ENCODE measurements at places on chromosomes 12 and 14. TPM values are rescaled to one million over a fixed set of nuclear protein-coding genes. Genes with fewer than 3 reads are reported as not detected.
A peak's percentile ranks its signal among the peaks of the same experiment; 100 is the strongest.

The ABCC9 gene
- 0.02 TPM for total RNA-seq

The PCED1B gene
- total RNA-seq, result 6.6 TPM

The PSMA3 gene
- 286 TPM for total RNA-seq

The SERPINA5 gene
- 2.2 TPM for total RNA-seq

The TBC1D30 gene
- 2.3 TPM for total RNA-seq

The OR6C2 gene
- total RNA-seq, result not detected

The PROX2 gene
- 0.04 TPM for total RNA-seq

The ANKRD9 gene
- total RNA-seq, result 63.8 TPM

The BEGAIN gene
- 1.3 TPM for total RNA-seq

DNA sequence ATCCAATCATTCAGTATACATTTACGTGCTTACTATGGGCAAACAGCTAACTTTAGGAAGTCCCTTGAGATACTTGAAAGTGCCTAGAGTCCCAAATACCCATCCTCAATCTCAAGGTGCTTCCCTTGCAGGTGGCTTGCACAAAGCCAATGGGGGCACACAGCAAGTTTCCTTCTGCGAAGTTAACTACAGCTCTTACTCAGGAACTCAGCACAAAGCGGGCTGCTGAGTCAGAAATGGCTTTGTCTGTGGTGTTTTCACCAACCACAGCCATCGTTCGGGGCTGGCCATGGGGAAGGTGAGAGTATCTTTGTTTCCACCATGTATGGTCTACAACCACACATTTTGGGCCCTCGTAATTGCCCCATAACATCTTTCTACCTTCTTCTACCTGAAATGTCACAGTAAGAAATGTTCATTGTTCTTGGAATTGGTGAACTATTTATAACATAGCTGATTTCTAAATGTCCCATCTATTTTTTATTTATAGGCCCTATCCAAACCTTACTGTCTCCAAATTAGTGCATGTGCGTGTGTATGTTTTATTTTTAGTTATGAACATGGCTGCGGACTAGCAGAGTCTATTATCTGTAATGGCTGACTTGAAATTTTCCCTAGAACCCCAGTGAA, 13.9 kb downstream of the MFAP5 start:
- no peaks in the 10 kb centered on the region for H3K36me3 ChIP-seq
- no peak overlapping the region for H3K27ac ChIP-seq
- peaks cover 20% of the 10 kb centered on the region for H3K4me1 ChIP-seq
- no peaks in the 10 kb centered on the region for H3K27me3 ChIP-seq
- no peak overlapping the region for H3K4me3 ChIP-seq
- no peak for DNase-seq

GRCh38 chr14:35197015-35197414, 74.7 kb downstream of the PRORP start:
- H3K4me1 ChIP-seq, result no peaks in the 10 kb centered on the region
- H3K27ac ChIP-seq, result no peak overlapping the region
- H3K27me3 ChIP-seq, result no peaks in the 10 kb centered on the region
- DNase-seq, result no peak
- H3K4me3 ChIP-seq, result no peak overlapping the region

GRCh38 chr12:51868821-51869495, 18.9 kb upstream of the ANKRD33 start:
- H3K27ac ChIP-seq, result no peak overlapping the region
- DNase-seq, result peak; percentile 58
- H3K4me1 ChIP-seq, result peaks cover 77% of the 10 kb centered on the region
- H3K4me3 ChIP-seq, result peak overlapping the region; percentile 78
- peaks cover 64% of the 10 kb centered on the region for H3K27me3 ChIP-seq

DNA sequence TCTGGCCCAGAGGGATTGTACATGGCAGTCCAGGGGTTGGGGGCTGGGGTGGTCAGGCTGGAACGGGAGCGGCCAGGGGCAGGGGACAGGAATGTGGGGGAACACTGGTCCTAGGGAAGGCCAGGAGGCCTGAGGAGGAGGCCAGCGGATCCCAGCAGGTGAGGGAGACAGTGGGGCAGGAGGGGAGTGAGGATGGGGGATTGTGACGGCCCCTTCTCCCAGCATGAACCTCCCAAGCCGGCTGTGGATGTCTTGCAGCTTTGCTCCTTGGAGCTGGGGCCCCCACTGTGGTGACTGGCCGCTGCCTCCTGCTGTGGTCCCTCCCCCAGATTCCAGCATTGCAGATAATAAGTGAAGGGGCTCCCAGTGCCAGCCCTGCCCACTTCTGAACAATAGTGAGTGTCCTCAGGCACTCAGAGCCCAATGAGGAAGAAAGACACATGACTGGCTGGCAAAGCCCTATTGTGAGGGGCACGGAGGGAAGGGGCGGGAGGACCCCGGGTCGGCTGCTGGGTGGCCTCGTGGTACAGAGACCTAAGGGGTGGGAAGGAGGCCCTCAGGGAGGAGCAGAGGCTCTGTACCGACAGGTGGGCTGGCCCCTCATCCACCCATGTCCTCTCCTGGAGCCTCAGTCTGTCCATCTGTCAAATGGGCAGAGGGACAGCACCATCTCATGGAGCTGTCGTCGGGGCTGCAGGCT, 215.0 kb downstream of the KIF26A start:
- no peak overlapping the region for H3K27ac ChIP-seq
- H3K4me3 ChIP-seq, result no peak overlapping the region
- H3K27me3 ChIP-seq, result no peaks in the 10 kb centered on the region
- no peak for DNase-seq
- H3K36me3 ChIP-seq, result peaks cover 5% of the 10 kb centered on the region
- H3K4me1 ChIP-seq, result no peaks in the 10 kb centered on the region

DNA sequence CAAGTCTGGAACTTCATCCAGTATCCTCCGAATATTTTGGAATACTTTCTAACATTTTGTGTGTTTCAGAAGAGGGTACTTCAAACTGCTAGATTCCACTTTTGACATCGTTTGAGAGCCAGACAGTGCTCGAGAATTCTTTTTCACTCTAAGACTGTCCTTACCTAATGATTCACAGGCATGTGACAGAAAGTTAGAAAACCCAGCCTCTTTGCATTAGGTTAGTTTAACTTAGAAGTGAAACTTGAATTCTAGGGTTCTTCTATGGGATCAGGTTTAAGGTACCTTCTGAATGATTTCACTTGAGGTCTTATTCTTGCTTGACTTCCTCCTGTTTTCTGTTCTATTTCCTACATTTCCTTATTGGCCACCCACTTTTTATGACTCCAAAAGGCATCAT, 431.8 kb downstream of the SLC6A15 start:
- no peak overlapping the region for H3K27ac ChIP-seq
- no peak overlapping the region for H3K4me3 ChIP-seq
- DNase-seq, result no peak

- no peak overlapping the region for H3K4me3 ChIP-seq
- H3K4me1 ChIP-seq, result peaks cover 10% of the 10 kb centered on the region
- H3K36me3 ChIP-seq, result peaks cover 9% of the 10 kb centered on the region
- peaks cover 9% of the 10 kb centered on the region for H3K27me3 ChIP-seq
These were observed 96.6 kb downstream of the ZFP36L1 start for GRCh38 chr14:68696266-68696665.

DNA sequence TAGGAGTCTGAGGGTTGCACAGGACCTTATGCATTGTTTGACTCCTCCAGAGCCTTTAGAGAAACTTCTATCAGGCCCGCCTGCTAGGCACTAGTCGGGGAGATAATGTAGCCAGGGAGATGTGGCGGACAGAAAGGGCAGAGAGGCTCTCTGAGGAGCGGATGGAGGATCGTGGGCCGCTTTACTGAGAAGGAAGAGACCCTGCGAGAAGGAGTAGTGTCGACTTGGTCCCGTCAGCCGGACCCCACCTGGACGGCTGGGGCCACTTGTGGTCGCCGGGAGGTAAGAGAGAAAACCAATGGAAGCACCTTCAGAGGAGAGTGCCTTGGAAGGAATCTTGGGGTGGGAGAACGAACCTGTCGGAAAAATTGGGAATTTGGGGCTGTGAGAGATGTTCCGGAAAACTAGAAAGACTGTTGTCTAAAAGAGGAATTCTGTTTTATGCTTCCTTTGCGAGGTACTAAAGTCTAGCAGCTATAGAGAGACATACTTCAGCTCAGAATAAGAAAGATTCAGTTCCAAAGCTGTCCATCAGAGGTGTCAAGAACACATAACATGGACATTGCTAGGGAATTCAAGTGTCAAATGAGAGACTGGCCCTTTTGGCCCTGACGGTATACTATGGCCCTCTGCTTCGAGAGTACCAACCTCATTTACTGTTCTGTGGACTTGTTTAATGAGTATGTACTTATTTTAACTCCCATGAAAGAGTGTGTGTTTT, 660 bp upstream of the MCRS1 start:
- no peaks in the 10 kb centered on the region for H3K27me3 ChIP-seq
- DNase-seq, result no peak
- peak overlapping the region; percentile 98 for H3K4me3 ChIP-seq
- H3K27ac ChIP-seq, result peak overlapping the region; percentile 99
- peaks cover 19% of the 10 kb centered on the region for H3K36me3 ChIP-seq
- peaks cover 12% of the 10 kb centered on the region for H3K4me1 ChIP-seq

- no peak overlapping the region for H3K4me3 ChIP-seq
- peaks cover 57% of the 10 kb centered on the region for H3K4me1 ChIP-seq
- no peak for DNase-seq
- peaks cover 5% of the 10 kb centered on the region for H3K36me3 ChIP-seq
- H3K27me3 ChIP-seq, result no peaks in the 10 kb centered on the region
These were observed 118.0 kb downstream of the TBX5 start for GRCh38 chr12:114287821-114288525.

DNA sequence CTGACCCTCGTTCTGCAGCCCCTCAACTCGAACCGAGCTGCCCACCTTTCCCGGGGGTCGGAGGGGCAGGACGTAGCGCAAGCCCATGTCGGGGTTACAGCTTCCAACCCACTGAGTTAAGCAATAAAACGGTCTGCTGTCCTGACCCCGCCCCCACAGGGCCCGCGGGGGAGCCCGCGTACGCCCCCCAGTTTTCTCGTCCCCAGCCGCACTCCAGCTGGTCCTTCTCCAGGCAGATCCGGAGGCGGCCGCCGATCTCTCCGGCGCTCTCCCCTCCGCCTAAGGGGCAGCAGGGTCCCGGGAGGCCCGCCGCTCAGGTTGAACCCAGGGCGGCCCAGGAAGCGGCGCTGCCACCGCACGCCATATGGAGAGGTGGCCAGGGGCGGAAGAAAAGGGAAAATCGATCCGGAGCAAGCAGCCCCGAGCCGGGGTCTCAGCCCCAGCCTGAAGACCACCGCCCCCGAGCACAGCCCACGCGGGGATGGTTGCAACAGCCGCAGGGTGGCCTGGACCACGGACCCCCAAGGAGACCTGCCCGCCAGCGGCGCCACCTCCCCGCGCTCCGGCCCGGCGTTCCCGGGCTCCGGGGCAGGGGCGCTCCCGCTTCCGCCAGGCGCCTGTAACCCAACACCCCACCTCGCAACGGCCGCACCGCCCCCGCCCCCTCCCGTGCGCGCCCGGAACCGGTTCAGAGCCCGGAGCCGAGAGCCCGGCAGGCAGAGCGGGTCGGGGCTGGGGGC, 760 bp downstream of the ACTN1 start:
- H3K36me3 ChIP-seq, result peaks cover 19% of the 10 kb centered on the region
- peaks cover 7% of the 10 kb centered on the region for H3K27me3 ChIP-seq
- peaks cover 47% of the 10 kb centered on the region for H3K4me1 ChIP-seq
- peak; percentile 85 for DNase-seq

DNA sequence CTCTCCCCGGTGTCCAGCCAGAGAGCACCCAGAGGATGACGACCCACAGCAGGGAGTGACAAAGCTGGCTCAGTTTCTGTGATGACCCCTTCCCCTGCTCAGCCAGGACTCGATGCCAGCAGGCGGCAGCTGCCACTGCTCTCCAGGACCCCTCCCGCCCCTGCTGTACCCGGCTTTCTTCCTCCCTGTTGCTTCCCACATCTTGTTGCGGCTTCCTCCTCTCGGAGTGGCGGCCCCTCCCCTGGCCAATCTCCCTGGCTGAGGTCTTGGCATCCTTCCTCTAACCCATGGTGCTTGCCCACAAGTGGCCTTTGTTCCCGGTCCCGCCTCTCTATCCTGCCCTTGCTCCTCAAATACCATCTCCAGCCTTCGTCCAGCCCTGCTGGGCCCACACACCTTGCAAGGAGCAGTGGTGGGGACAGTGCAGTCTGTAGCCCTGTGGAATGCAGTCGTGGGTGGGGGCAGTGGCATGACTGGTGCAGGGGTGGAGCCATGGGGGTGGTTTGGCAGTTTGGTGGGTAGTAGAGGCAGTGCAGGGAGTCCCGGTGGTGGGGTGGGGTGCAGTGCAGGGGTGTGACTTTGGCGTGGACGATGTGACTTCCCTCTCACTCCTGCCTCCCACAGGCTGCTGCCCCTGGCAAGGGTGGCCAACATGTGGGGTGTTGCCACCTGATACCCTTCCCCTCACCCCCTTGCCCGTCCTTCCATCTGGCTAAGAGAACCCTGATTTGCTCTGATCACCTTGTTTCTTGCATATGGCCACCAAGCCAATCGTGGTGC, 16.3 kb upstream of the BEGAIN start:
- H3K27ac ChIP-seq, result no peak overlapping the region
- H3K36me3 ChIP-seq, result 0 out of 2 replicates have a peak, but pooled peaks cover 2% of the 10 kb centered on the region
- H3K4me3 ChIP-seq, result no peak overlapping the region
- peaks cover 9% of the 10 kb centered on the region for H3K27me3 ChIP-seq

- no peaks in the 10 kb centered on the region for H3K27me3 ChIP-seq
- H3K27ac ChIP-seq, result no peak overlapping the region
- H3K36me3 ChIP-seq, result peaks cover under 1% of the 10 kb centered on the region
- H3K4me3 ChIP-seq, result no peak overlapping the region
- DNase-seq, result no peak
These were observed 33.7 kb downstream of the GALNT4 start for GRCh38 chr12:89490922-89491321.

DNA sequence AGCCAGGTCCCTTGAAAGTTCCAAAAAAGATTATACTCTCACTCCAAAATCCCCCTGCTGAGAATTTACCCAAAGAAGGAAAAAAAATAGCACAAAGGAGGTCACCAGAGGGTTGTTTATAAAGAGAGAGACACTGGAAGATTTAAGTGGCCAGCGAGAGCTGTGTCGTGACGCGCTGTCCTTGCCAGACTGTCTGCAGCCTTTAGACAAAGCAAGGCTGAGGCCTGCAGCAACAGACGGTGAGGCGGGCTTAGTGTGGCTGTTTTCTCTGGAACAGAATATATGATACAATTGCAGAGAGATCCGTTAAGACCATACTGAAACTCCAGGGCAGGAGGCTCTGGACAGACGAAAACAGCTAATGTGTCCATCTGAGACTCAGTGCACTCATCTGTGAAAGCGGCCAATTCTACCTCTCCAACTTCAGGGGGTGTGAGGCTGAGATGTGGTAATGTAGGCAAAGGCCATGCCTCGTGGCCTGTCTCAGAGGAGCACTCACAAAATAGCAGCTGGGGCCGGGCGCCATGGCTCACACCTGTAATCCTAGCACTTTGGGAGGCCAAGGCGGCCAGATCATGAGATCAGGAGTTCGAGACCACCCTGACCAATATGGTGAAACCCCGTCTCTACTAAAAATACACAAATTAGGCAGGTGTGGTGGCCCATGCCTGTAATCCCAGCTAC, 36.2 kb downstream of the ANAPC7 start:
- DNase-seq, result no peak
- H3K4me3 ChIP-seq, result no peak overlapping the region
- H3K27ac ChIP-seq, result no peak overlapping the region
- H3K27me3 ChIP-seq, result no peaks in the 10 kb centered on the region
